ENCODE measurements at places on chromosomes 16 and 17.
A peak's percentile ranks its signal among the peaks of the same experiment; 100 is the strongest.

GRCh38 chr16:27426423-27427408 lies 24.7 kb downstream of the IL21R start:
- DNase-seq: peak; percentile 65

GRCh38 chr17:79217473-79218135 lies 143.0 kb downstream of the ENGASE start:
- no peak for DNase-seq

GRCh38 chr16:67247192-67248072 lies at the start of gene FHOD1:
TSS of gene FHOD1 (minus strand) at chr16:67247481. CDS start at chr16:67247410, 71 bp downstream.
- peak; percentile 70 for DNase-seq

DNA sequence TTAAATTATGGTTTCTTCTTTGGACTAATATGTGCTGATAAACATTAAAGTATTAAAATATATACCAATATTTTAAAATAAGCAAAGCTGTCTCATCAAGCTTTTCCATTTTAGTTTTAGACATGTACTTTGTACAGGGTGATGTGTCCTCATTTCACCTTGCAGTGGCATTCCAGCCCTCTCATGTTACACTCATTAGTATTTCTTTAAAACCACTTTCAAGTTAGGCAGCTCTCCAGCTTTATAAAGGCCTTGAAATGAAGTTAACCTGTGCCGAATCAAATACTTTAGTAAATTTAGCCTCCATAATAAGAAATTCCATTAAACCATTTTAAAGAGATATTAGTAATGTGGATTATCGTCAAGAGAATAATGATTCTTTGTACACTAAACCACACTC lies 107.6 kb upstream of the HLF start:
- no peak for DNase-seq

GRCh38 chr17:78240012-78240655 lies 8.7 kb downstream of the TMEM235 start:
- DNase-seq: no peak

GRCh38 chr16:48013491-48013901 lies 142.3 kb downstream of the ABCC12 start:
- DNase-seq: no peak

DNA sequence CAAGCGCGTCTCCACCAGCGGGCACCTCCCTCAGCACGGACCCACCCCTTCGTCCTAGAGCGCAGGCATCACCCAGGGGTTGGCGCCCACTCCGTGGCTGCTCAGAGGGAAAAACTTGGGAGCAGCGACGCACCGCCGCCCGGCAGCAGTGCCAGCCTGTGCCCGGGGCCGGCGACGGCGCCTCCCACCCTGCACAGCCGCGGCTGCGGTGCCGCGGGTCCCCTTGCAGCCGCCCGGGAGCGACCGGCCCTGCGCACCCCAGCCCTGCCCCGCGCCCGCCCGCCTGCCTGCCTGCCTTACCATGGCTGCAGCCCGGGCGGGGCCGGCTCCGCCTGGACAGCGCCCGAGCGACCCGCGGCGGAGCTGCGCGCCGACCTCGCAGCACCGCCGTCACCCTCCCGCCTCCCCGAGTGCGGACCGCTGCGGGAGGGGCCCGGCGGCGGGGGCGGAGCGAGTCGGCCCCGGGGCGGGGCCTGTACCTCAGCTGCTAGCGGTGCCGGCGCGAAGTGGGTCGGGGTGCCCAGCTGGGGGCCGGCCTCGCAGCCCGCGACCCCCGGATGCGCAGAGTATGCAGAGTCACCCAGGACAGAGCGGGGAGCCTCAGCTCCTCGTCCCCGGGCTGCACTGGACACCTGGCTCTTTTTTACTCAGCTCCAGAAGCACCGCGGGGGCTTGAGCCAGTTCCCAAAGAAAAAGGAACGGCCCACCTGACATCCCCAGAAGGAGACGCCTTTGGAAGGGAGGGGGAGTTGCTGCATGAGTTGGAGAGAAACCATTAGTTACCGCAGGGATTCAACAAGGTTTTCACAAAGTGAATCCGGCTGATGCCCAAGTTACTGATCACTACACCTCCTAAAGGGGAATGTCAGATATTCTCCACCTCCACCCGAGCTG lies 17.5 kb upstream of the MTMR4 start:
- DNase-seq: no peak

- no peak for DNase-seq
Observed at GRCh38 chr17:81322271-81323082, 27.4 kb upstream of the SLC38A10 start.

DNA sequence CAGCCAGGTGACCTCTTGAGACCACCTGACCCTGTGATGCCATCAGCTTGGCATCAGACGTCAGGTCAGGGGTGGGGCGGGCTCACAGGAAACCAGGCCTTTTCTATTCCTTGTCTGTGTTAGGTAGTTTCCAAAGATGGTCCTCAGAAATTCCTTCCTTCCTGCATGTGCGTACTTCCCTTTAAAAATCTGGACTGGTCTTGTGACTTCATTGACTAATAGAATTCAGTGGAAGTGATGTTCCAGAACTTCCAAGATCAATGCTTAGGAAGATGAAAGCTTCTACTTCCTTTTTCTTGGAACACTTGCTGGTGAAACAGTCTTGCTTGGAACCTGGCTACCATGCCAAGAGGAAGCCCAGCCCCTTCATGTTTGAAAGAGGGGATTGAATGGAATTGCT lies 10.0 kb upstream of the N4BP1 start:
- DNase-seq: no peak

GRCh38 chr17:17567631-17568030 lies 23.9 kb downstream of the PEMT start:
- DNase-seq: no peak

GRCh38 chr17:80826955-80827645 lies 164.5 kb upstream of the CHMP6 start:
- DNase-seq: peak; percentile 82

- no peak for DNase-seq
Observed at GRCh38 chr17:45218895-45219661, 2.6 kb upstream of the FMNL1 start.

DNA sequence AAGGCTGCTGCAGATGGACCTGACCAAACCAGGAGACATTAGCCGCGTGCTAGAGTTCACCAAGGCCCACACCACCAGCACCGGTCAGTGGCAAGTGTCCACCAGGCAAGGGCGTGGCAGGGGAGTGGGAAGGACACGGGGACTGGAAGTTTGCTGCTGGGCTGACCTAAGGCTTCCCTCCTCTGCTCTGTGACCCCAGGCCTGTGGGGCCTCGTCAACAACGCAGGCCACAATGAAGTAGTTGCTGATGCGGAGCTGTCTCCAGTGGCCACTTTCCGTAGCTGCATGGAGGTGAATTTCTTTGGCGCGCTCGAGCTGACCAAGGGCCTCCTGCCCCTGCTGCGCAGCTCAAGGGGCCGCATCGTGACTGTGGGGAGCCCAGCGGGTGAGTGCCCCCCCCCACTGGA lies 4.8 kb downstream of the HSD11B2 start:
- no peak for DNase-seq

DNA sequence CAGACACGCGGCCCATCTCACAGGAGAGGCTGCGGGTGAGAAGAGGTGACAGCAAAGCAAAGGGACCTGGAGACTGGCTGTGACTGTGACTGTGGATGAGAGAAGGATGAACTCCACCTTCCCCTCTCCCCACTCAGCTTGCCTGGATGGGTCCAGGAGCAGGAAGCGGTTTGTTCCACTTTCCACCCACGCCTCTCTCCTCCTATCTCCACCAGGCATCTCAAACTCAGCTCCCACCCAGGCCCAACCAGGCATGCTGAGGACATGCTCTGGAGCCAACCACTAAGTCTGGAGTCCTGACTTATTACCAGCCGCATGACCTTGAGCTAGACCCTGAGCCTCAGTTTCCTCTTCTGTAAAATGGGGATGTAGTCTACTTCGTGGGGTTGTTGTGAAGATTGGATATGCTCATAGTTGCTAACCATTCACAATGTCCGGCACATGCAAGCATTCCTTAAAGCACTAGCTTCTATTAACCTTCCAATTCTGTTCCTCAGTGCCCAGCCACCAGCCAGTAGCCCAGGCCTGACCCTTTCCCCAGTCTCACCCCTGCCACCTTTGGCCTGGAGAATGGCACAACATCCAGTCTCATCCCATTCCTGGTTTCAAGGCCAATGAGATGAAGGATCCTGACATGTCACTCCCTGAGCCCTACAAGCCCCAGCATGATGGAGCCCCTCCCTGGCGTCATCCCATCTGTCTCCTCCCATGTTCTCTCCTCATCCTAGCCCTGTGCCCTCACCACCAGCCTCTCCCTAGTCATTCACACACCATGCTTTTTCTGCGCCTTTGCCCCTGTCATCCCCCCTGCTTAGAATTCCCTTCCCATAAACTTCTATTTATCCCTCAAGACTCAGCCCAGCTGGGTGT lies 2.3 kb downstream of the GAS2L2 start:
- no peak for DNase-seq

DNA sequence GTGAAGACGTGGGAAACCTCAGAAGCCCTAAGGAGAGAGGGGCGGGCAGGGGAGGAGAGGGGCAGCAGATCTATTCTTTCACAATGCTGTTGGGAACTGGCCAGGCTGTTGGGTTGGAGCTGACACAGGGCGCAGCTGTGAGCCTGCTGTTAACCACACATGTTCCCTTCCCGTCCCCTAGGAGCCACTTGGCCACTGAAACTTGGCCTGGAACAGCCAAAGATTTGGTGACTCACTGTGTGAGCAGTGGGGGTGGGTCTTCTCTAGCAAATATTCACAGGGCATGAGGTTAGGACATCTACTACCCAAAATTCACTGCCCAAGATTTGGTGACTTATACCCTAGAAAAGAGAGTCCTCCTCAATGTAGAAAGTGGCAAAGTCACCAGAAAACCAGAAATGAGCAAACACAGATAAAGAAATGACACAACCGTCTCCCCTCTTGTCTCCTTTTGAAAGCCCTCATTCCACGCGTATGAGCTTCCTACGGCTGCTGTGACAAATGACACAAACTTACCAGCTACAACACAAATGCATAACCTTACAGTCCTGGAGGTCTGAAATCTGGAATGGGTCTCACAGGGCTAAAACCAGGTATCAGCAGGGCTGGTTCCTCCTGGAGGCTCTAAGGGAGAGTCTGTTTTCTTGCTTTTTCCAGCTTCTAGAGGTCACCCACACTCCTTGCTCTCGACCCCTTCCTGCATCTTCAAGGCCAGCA lies 6.3 kb downstream of the TBC1D16 start:
- DNase-seq: peak; percentile 43

DNA sequence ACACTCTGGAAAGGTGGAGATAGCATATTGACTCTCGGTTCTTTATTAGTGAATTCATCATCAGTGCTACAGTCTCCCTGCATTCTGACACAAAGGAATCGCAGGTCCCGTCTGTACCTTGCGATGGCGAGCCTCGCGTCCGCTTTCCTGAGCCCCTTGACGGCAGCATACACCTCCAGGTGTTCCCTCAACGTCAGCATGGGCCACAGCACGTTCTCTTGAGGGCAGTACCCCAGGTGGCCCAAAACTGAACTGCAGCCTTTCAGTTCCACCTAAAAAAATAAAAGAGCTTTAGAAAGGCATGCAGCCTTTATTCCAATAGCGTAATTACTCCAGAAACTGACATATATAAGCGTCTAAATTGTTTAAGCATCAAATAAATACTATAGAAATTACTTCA lies 24.2 kb upstream of the ABCA9 start:
- no peak for DNase-seq

DNA sequence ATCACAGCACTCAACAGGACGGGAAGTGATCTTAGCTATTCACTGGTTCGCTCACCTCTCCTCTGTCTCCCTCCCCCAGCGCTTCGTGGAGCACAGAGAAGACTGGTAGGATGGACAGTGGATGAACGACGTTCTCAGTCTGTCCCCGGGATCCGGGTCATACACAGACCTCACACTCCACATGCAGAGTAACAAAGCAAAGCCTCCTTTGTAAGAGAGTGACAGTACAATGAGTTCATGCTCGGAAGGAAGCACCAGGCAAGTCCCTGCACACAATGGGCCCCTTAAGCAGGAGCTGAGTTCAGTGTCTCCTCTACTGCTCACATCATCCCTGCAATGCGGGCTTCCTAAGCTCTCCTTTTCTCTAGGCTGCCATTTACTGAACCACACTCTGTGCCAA lies 356.9 kb downstream of the C16orf95 start:
- no peak for DNase-seq

DNA sequence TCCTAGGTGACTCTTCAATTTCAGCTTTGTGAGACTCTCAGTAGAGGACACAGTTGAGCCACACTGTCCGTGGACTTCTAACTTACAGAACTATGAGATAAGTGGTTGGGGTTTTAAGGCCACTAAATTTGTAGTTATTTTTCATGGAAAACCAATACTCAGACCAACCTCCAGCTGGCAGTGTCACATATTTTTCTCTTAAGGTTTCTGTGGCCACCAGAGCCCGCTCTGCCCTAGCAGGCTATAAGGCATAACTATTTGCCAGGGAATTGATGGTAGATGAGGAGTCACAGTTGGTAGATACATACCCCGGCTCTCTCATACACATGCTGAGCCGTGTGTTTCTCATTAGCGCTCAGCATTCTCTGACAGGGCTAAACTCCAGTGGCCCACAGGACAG lies 336.8 kb upstream of the MON1B start:
- DNase-seq: no peak

- no peak for DNase-seq
Observed at GRCh38 chr17:37146086-37147064, 197.6 kb downstream of the AATF start.

GRCh38 chr16:23182206-23182678 lies 303 bp upstream of the SCNN1G start:
- no peak for DNase-seq

GRCh38 chr17:78434455-78435329 lies 56.2 kb downstream of the PGS1 start:
- no peak for DNase-seq

GRCh38 chr16:17555176-17555575 lies 84.4 kb upstream of the XYLT1 start:
- peak; percentile 62 for DNase-seq
